ENCODE measurements at places on chromosomes 13 and 19.

- no peak for DNase-seq
These were observed at the start of gene CAPS for GRCh38 chr19:5913739-5914357. TSS of gene CAPS (plus strand) at chr19:5914254. CDS start at chr19:5914407, 153 bp downstream.

GRCh38 chr13:37868691-37869505, 674 bp downstream of the TRPC4 start:
- DNase-seq: no peak

- DNase-seq: peak; percentile 53
These were observed at the start of gene ZNF415 for GRCh38 chr19:53132141-53132991. TSS of gene ZNF415 (minus strand) at chr19:53132910. CDS start at chr19:53122676, 10,234 bp downstream.

GRCh38 chr13:100131863-100132574, 43.1 kb downstream of the PCCA start:
- DNase-seq: peak; percentile 42

GRCh38 chr13:49833402-49833801, 40.9 kb upstream of the KPNA3 start:
- DNase-seq: no peak

DNA sequence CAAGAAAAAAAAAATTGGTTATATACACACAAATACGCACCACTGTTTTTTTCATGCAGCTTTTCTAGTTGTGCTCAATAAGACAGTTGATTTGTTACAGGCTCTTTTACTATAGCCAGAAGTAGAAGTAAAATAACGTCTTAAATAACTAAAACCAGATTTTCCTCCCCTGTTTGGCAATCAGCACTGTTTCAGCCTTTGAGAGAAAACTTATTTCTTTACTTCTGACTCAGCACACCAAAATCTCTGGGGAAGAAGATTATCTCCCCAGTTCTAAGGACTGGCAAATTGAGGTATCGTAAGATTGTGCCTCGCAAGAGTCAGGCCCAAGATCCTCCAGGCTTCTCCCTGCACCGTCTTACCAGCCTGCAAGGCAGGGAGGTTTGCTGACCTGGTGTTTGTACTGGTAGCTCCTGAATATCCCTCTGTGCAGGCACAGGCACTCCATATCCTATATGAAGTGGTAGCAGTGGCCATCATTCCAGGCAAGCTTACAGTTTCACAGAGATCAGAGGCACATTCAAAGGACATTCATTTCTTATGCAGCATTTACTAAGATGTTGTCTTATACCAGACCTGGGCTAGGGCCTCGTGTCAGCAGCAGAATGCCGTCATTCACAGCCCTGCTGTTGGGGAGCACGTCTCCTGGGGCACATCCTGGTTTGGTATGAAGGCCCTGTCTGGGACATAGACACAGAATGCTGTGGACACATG, 268.2 kb downstream of the ZNF536 start:
- DNase-seq: no peak

DNA sequence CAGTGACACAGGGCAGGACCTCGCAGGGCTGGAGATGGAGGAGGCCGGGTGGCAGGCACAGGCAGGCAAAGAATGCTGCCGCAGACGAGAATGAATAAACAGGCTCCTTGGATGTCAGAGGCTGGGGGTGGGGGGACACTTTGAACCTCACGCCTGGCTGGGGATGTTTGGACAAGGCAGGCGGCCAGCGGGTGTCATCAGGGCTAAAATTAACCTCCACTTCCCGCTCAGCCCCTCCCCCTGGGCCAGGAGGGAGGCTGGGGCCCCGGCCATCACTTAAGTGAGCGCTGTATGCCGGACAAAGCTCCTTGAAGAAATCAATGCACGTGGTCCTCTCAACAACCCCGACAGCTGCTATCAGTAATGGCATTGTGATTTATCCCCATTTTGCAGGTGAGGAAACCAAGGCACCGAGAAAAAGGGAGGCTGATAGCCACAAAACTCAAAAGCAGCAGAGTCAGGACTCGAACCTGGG, 10.3 kb upstream of the FUT5 start:
- DNase-seq: no peak

- no peak for DNase-seq
These were observed 21.5 kb upstream of the OXGR1 start for GRCh38 chr13:97015661-97016350.

DNA sequence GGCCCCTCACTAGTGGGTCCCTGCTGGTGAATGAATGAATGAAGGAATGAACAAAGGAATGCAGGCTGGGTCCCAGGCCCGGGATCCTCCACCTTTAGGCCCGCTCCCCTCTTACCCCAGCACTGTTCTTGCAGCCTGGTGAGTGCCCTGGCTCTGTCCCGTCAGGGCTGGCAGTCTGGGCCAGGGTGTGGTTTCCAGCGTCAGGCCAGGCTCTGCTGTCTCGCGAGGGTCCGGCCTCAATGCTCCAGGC, 317 bp downstream of the LYL1 start:
- no peak for DNase-seq

- peak; percentile 71 for DNase-seq
These were observed 2.7 kb upstream of the RASAL3 start for GRCh38 chr19:15466851-15467733.

DNA sequence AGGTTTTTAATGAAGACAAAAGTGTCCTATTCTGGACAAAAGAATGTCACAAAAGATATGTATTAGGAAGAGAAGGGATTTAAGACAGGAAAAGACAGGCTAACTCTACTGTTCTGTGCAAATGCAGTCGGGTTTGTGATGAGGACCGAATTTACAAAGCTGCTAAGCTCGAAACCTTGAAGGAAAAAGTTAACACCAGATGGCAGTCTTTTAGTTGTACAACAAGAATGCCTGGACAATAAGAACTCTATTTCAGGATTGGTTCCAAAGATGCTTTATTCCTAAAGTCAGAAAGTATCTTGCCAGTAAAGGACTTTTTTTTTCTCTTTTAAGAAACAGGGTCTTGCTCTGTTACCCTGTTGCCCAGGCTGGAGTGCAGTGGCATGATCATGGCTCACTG, 51.1 kb downstream of the HS6ST3 start:
- DNase-seq: no peak

Data from stimulated activated CD8-positive, alpha-beta memory T cell treated with anti-CD3 and anti-CD28 coated beads, Interleukin-4, amount 100 ng/mL, for 48 hours (primary cell).